ENCODE measurements at places on chromosomes 12 and 14.
A peak's percentile ranks its signal among the peaks of the same experiment; 100 is the strongest.

- DNase-seq = no peak
Observed at GRCh38 chr12:22101749-22102243, 55.8 kb downstream of the CMAS start.

DNA sequence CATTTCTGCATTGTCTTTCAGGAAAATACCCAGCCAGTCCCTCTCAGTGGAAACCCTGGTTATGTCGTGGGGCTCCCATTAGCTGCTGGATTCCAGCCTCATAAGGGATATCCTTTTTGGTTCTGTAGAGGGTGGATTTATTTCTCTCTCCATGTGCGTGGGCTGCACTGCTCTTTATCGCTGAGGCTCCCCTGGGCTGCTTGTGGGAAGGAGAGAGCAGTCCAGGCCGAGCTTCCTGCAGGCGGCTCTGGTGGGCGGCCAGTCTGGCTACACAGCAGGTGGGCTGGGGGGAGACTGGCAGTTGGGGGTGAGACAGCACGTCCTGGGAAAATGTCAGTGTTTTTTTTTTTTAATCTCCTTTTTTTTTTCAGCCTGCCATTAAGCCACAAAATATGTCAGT is 27.6 kb downstream of the TCTN1 start:
- DNase-seq = no peak

- DNase-seq = peak; percentile 55
Observed at GRCh38 chr12:109518820-109519665, 41.6 kb downstream of the UBE3B start.

- no peak for DNase-seq
Observed at GRCh38 chr14:69468949-69469348, 15.6 kb upstream of the PLEKHD1 start.

DNA sequence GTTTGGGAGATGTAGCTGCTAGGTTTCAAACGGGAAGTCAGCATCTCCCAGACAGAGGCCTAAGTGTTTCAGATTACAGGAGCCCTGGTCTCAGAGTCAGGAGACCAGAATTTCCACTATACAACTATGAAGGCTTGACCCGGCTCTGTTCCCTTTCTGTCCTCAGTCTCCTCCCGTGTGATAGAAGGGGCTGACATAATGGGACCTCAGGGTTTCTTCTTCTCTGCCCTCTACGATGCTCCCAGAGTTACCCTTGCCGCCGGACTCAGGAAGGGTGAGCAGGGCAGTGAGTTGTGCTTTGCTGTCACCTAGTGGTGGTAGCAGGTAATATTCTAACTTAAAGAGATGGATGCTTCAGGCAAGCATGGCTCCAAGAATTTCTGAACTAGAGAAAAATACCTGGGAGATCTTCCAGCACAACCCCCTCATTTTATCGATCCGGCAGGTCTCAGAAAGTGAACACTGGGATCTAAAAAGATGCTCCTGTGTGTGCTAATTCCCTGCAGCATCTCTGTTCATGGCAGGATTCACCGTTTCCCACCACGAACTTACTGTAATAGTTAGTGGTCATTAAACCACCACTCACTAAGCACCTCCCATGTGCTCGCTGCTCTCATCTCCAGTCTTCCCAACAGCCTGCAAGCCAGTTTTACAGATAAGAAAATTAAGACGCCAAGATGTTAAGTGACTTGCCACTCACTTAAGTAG is 84.4 kb downstream of the VWF start:
- DNase-seq = peak; percentile 47

- DNase-seq = peak; percentile 49
Observed at GRCh38 chr14:75979071-75979571, 2.7 kb downstream of the TGFB3 start.

DNA sequence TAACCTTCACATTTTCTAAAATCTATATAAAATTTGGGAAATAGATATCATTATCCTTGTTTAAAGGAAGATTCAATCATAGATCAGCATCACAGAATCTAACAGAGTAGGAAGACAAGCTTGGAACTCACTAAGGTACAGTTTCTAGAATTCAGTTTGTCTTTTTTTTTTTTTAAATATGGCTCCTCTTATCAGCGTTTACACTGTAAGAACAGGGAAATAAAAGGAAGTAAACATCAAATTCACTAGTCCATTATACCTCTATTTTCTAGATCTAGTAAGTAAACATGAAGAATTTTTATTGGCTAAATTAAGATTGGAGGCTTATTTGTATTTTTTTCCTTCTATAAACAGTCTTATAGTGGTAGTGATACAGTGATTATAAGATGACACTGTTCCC is 144.9 kb downstream of the LRIG3 start:
- no peak for DNase-seq

DNA sequence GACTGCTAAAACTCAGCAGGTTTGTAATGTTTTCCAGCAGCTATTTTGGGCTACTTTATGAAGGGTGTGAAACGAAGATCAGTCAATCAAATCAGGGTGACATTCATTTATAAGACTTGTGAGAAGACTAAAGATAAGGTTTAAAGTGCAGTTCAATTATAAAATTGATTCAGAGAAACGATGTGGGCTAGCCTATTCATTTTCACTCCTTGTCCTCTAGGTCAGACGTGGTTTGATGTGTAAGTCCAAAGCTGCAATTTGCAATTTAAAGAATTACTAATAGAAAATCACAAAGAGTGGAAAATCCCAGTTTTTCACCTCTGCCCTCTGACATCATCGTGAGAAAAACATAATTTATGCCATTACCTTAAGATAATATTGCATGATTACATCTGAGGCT is 243.5 kb upstream of the NOVA1 start:
- no peak for DNase-seq

- no peak for DNase-seq
Observed at GRCh38 chr12:51200806-51201205, 17.1 kb downstream of the POU6F1 start.

- DNase-seq = no peak
Observed at GRCh38 chr14:23521785-23522640, 29.6 kb downstream of the ZFHX2 start.
